NCI-H1694 treated with DMSO at 0.1 percent for 48 hours (cell line): ENCODE measurements at places on chromosomes 11 and 22.
A peak's percentile ranks its signal among the peaks of the same experiment; 100 is the strongest.

DNA sequence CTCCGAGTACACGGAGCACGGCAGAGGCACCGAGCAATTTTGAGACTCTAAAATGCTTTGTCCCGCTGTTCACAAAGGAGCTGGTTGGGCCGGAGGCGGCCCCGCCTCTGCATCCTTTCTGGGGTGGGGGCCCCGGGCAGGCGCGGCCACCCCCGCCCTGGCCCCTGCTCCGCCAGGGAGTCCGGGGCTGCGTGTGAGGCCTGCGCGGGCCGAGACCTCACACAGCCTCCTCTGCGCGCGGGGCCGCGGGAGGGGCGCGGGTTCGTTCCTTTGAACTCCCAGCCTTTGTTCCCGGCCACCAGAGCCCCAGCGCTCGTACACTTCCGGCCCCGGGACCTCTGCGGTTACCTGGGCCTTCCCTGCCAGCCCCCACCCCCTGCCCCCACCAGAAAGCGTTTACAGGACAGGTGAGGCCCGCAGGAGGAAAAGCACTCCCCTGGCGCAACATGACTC lies 1.6 kb downstream of the FGF19 start:
- no peak for DNase-seq

- no peak for DNase-seq
Measured at GRCh38 chr22:37282385-37282677, at the start of gene CYTH4. Gene CYTH4, plus strand, starts transcription at chr22:37282508. Its CDS starts 62 bp downstream, at chr22:37282570.

- DNase-seq = no peak
Measured at GRCh38 chr11:66933531-66933930, 24.7 kb downstream of the PC start.

GRCh38 chr11:120548682-120549209 lies 37.2 kb downstream of the GRIK4 start:
- no peak for DNase-seq

GRCh38 chr22:50684501-50684900 lies 11.9 kb downstream of the SHANK3 start:
- no peak for DNase-seq

DNA sequence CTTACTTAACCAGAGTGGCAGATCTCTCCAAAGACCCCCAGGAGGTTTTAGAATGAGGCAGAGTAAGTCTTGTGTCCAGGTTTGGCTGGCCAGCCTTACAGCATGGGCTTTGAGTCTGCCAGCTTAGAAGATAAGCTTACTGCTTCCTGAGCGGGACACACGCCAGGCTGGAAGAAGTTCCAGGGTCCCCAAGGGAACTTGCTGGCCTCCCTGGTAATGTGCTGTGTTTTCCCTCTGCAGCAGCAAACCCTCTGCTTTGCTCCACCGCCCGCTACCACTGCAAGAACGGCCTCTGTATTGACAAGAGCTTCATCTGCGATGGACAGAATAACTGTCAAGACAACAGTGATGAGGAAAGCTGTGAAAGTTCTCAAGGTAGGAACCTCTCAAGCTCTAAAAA lies 154.2 kb downstream of the LDLRAD3 start:
- DNase-seq = no peak

- DNase-seq = no peak
Measured at GRCh38 chr11:76663486-76663810, 7.1 kb downstream of the LRRC32 start.

DNA sequence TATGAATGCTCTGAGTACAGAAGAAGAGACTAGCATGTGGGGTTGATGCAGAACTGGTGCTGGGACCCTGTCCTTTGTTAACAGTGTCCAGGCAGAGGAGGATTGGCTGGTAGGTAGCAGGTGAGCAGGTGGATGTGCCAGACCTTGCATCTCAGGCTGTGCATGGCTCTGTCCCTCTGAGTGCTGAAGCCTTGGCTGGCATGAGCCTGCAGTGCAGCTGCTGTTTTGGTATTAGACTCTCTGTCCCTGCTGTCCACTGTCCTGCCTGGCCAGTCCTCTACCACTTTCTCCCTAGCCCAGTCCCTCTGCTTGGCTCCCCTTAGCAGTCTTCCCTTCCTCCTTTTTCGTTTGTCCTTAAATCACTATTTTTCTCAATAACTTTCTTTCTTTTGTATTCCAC lies 213.6 kb upstream of the ZBED5 start:
- DNase-seq = no peak

DNA sequence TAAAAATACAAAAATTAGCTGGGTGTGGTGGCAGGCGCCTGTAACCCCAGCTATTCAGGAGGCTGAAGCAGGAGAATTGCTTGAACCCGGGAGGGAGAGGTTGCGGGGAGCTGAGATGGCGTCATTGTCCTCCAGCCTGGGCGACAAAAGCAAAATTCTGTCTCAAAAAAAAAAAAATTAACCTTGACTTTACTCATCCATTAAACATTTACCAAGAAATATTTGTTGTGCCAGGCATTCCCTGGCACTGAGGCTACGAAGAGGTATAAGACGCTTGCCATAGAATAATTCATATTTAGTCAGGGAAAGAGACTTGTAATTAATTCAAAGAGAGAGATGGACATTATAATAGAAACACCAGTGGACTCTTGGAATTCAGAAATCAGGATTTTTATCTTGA lies 13.2 kb upstream of the PAFAH1B2 start:
- DNase-seq = no peak

- no peak for DNase-seq
Measured at GRCh38 chr11:72573072-72573854, 101.0 kb downstream of the PDE2A start.

GRCh38 chr11:117838901-117839300 lies 14.4 kb upstream of the FXYD2 start:
- DNase-seq = no peak

- no peak for DNase-seq
Measured at GRCh38 chr11:117841551-117842031, 17.0 kb upstream of the FXYD2 start.

- DNase-seq = no peak
Measured at GRCh38 chr11:39149214-39149613, 2310.2 kb downstream of the LRRC4C start.

GRCh38 chr11:26834601-26835000 lies 112.7 kb upstream of the SLC5A12 start:
- DNase-seq = no peak

GRCh38 chr11:92453055-92453454 lies 228.4 kb downstream of the FAT3 start:
- DNase-seq = no peak

GRCh38 chr11:8092587-8093424 lies 11.8 kb downstream of the TUB start:
- peak; percentile 64 for DNase-seq

DNA sequence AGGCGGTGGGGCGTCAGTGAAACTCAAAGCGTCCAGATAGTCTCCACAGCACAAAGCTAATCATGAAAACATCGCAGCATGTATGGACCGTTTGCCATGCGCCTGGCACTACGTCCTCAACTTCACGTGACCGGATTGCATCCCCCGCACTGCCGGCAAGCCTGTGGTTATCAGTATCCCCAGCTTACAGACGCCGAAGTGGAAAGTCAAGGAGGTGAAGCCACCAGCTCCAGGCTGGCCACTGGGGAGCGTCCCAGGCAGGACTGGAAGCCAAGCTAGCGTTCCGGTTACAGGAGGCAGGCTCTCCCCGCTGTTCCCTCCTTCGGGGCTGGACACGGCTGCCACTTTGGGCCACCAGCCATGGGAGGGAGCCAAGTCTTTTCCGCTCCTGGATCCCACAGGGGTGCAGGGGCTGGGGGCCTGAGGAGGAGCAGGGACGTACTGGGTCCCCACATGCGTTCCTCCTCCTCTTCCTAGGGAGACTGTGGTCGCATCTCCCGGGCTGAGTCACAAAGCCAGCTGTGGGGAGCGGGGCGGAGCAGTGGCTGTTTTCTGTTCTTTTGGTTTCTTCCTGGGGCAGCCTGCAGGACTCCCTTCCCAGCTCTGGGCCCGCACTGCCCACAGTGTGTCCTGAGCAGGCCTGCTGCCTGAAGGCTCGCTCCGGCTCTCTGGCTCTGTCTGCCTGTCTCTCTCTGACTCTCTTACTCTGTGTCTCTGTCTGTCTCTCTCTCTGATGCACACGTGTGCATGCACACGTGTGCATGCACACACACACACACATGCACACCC lies 4.3 kb upstream of the OSBPL5 start:
- DNase-seq = no peak

GRCh38 chr22:22376352-22376706 lies 131.7 kb downstream of the VPREB1 start:
- DNase-seq = no peak

- DNase-seq = no peak
Measured at GRCh38 chr11:126917531-126918204, 82.9 kb downstream of the KIRREL3 start.

DNA sequence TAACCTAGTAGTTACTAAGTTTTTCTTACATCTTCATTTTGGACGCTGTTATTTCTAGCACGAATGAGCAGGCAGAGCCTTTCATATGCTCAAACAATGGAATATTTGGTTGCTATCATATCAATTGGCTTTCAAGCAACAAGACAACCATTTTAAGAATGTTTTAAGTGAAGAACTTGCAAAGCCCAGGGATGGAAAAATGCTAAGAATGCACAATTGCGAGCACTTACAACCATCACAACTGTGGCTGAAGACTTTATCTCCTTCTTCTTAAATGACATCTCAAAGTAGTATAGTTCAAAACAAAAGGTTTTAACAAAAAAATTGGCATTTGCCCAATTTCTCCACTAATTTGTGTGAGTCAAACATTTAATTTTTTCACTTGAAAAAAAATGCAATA lies 8.3 kb upstream of the MMP1 start:
- DNase-seq = no peak
